ENCODE measurements at places on chromosomes 1 and 21.

GRCh38 chr1:94736549-94736948 lies 83.6 kb upstream of the SLC44A3 start:
- no peaks in the 10 kb centered on the region for H3K36me3 ChIP-seq
- no peak overlapping the region for H3K4me3 ChIP-seq
- no peaks in the 10 kb centered on the region for H3K27me3 ChIP-seq
- no peaks in the 10 kb centered on the region for H3K4me1 ChIP-seq
- DNase-seq: no peak

DNA sequence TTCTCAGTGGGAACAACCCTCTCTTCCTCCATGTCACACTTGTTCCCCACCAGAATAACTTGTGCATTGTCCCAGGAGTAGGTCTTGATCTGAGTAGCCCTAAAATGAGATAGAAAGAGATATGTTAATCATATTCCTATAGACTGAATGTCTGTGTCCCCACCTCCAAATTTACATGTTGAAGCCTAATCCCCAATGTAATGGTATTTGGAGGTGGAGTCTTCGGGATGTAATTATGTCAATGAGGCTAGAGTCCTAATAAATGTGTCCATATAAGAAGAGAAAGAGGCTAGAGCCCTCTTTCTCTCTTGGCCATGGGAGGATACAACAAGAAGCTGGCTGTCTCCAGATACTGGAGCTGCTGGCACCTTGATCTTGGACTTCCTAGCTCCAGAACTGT lies 54.8 kb upstream of the NRDC start:
- DNase-seq: no peak
- no peaks in the 10 kb centered on the region for H3K4me1 ChIP-seq
- H3K27me3 ChIP-seq: no peaks in the 10 kb centered on the region

GRCh38 chr1:58726581-58726980 lies 26.7 kb upstream of the MYSM1 start:
- H3K36me3 ChIP-seq: no peaks in the 10 kb centered on the region
- no peaks in the 10 kb centered on the region for H3K4me1 ChIP-seq
- DNase-seq: no peak
- H3K4me3 ChIP-seq: no peak overlapping the region

DNA sequence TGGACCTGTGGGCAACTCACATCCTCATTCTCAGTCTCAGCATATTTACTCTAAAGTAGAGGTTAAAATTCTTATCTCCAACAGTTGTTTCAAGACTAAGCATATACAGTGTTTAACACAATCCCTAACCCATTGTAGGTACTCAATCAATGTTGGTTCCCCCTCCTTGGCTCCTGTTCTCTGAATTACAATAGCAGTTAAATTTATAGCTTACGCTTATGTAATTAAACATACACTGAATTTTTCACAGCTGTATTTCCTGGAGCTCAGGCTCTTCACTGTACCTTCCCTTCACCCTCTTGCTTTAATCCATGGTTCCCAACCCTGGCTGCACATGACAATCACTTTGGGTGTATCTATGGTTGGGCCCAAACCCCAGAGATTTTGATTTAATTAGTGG lies 89.4 kb downstream of the LPAR3 start:
- no peaks in the 10 kb centered on the region for H3K36me3 ChIP-seq
- no peaks in the 10 kb centered on the region for H3K4me1 ChIP-seq
- H3K27me3 ChIP-seq: no peaks in the 10 kb centered on the region
- no peak overlapping the region for H3K4me3 ChIP-seq

DNA sequence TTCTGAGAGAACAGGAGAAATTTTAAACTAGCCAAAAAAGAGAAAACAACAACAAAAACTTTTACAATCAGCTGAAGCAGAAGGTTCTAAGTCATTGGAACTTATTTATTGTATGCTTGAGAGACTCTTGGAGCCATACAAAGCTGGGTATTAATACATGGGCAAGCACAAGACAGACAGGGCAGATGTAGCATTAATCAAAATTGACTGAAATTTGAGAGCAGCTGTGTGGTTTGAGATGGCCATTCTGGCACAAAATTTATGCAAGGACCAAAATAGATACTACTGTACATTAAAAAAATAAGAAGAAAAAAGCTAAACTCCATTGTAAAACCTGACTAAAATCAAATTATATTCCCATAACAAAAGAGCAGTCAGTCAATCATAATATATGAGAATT lies 892.5 kb downstream of the PLA2G4A start:
- H3K4me3 ChIP-seq: no peak overlapping the region
- H3K27me3 ChIP-seq: no peaks in the 10 kb centered on the region
- no peak overlapping the region for H3K27ac ChIP-seq
- no peak for DNase-seq
- H3K4me1 ChIP-seq: no peaks in the 10 kb centered on the region
- no peaks in the 10 kb centered on the region for H3K36me3 ChIP-seq

DNA sequence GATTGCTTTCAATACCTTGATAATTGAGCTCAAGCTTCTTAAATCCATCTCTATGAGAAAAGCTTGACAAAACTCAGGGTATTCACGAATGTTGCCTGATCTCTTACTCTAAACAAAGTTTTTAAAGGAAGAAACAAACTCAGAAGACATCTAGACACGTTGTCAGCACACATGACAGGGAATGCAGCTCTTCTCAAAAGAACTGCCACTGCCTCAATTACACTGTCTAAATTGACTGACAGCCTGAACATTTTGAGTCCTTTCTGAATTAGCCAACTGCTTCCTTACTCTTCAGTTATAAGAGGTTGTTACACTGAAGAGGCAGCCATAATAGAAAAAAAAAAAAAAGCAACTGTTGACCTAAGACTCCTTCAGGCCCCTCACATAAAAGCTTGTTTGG lies 1646.7 kb upstream of the B3GALT2 start:
- no peak overlapping the region for H3K4me3 ChIP-seq
- H3K36me3 ChIP-seq: no peaks in the 10 kb centered on the region
- H3K27me3 ChIP-seq: no peaks in the 10 kb centered on the region
- DNase-seq: no peak
- H3K27ac ChIP-seq: no peak overlapping the region
